Activated CD4-positive, alpha-beta T cell treated with anti-CD3 and anti-CD28 coated beads for 1 hour (primary cell): ENCODE measurements at places on chromosomes 5 and 9.
A peak's percentile ranks its signal among the peaks of the same experiment; 100 is the strongest.

DNA sequence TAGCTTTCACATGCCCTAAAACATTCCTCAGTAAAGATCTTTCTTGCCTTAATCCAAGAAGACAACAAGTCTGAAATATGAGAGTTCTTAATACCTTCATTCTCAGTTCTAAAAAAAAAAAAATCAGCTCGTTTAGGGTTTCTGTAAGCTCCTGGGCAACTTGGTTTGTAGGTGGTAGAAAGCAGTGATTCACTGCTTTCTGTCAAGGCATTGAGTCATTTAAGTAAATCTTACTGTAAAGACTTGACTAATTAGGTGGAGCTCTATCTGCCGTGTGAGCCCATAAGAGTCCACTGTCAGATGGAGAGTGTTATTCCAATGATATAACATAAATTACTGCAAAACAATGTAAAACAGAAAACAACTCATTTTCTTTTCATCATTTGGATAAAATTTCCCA is 56.1 kb upstream of the MAST4 start:
- no peak for DNase-seq

GRCh38 chr9:7173139-7173538 is 415.4 kb downstream of the KDM4C start:
- DNase-seq = no peak

DNA sequence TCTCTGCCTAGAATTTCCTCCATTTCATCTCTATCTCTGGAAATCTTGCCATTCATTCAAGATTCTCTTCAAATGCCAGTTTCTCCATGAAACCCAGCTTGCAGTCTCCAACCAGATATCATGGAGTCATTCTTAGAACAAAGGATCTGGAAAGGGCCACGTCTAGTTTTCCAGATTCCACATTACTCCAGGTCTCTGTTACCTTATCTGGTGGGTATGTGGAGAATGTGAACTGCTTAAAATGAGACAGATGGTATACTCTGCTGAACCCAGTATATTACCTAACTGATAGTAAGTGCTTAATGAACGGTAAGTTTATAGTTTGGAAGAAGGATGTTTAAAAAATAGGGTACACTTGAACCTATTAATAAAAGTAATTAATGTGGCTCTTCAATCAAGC is 52.3 kb upstream of the ZSWIM6 start:
- DNase-seq = no peak

DNA sequence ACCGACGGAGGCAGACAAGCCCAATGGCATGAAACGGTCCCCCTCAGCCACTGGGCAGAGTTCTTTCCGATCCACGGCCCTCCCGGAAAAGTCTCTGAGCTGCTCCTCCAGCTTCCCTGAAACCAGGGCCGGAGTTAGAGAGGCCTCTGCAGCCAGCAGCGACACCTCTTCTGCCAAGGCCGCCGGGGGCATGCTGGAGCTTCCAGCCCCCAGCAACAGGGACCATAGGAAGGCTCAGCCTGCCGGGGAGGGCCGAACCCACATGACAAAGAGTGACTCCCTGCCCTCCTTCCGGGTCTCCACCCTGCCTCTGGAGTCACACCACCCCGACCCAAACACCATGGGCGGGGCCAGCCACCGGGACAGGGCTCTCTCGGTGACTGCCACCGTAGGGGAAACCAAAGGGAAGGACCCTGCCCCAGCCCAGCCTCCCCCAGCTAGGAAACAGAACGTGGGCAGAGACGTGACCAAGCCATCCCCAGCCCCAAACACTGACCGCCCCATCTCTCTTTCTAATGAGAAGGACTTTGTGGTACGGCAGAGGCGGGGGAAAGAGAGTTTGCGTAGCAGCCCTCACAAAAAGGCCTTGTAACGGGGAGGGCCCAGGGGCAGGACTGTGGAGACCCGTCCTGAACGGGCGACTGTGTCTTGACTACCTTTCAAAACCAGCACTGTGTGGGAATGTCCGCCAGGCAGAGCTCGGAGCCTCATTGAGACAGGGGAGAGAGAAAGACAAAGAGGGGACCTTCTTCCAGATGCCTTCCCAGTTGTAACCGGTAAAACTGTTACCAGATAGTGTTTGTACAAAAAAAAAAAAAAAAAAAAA is 29.9 kb downstream of the CD180 start:
- DNase-seq = peak; percentile 47

- DNase-seq = no peak
Measured at GRCh38 chr9:34663303-34663605, 797 bp upstream of the CCL27 start.

DNA sequence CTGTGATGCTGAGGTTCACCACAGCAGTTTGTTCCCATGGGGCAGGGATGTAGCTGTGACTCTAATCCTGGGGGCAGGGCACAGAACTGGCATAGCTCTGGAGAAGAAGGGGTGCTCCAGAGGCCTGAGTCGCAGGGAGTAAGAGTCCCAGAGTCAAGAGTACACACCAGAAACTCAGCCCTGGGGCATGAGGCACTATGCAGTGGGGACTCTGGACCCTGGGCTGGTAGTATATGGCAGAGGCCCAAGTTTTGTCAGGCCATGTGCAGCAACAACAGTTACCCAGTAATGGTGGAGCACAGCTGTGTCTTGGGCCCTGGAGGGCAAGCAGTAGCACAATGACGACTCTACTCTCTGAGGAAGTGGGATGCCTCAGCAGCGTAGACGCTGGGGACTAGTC is 42.9 kb downstream of the TMEM38B start:
- no peak for DNase-seq

GRCh38 chr5:149702934-149703646 is 27.0 kb upstream of the PPARGC1B start:
- DNase-seq = no peak

DNA sequence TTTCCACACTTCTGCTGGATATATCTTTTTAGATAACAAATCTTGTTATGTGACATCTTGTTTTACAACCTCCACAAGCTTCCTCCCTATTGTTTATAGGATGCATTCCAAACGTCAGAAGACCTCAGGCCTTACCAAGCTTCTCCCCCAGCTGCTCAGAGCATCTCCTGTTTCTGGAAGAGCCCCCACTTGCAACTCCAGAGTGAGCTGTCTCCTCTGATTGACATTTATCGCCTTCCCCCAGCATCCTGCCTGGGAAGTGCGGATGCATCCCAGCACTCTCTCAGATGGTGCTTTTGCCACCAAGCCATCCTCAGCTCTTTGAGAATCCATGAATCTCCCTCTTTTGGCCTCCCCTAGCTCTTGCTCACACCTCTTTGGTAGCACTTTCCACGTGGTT is 123.5 kb downstream of the LRRC70 start:
- DNase-seq = no peak

DNA sequence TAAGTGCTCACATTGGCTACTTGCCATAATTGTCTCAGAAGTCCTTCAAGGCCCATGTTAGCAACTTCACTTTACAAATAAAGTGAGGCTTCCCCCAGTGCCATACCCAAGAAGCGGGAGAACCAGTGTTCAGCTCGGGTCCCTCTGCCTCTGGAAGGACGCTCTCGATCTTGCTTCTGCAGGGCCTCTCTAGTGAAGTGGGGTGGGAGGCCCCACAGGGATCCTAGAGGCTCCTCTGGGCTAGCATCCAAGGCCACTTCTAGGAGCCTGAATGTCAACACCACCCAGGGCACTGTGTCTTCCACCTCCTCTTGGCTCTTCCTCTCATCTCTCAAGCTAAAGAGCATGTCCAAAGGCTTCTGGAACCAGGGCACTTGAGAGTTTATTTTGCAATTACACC is 282.5 kb downstream of the GADD45G start:
- no peak for DNase-seq

DNA sequence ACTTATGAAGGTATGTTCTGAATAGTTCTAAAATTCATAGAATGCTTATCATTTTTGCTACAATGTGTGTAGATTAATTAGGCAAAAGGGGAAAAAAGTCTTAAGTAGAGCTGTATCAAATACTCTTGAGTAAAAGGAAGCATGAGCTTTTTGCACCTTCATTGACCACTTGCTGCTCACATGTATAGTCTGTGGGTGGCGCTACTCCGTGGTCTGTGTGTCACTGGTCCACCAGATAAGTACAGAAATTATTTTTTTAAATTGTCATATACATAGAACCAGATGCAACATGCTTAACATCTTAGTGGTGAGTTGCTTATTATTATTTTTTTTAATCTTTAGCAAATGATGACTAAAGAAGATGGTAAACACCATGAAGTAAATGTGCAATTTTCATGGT is 130.2 kb downstream of the MAN2A1 start:
- no peak for DNase-seq

GRCh38 chr5:145449794-145450193 is 385.3 kb downstream of the PRELID2 start:
- no peak for DNase-seq

DNA sequence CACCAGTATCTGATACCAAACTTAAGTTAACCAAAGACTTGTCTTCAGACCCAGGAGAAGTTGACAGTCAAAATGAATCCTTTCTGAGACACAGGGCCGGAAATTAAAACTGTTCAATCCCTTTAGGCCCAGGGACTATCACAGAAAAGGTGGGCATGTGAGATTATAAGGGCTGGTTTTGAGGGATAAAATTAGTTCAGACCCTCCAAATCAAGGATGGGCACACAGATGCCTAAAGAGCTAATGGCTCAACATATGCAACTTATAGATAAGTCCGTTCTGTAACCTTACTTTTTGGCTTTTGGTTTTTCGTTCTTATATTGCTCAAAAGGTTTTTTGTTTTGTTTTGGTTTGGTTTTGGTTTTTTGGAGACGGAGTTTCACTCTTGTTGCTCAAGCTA is 129.6 kb upstream of the ABCA1 start:
- DNase-seq = no peak

DNA sequence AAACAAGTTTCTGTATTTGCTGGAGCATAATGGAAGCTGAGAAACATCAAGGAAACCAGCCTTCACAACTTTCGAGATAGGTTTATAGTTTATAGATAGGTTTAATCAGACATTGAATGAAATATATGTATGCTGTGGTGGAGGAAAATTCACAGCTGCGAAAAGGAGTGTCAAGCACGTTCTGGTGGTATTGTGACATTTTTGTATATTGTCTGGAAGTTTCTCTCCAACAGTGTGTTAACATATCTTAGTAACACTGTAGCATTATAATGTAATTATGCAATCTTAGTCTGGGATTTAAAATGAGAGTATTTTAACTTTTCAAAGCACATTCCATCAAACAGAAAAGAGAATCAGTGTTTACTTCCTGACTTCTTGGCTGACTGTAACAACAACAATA is 50.0 kb downstream of the FCHO2 start:
- DNase-seq = no peak
